ENCODE measurements at places on chromosomes 1 and 21.

- DNase-seq, result no peak
Observed at GRCh38 chr1:88982055-88982454, 10.4 kb downstream of the KYAT3 start.

- no peak for DNase-seq
Observed at GRCh38 chr21:41928621-41929220, 25.1 kb downstream of the C2CD2 start.

DNA sequence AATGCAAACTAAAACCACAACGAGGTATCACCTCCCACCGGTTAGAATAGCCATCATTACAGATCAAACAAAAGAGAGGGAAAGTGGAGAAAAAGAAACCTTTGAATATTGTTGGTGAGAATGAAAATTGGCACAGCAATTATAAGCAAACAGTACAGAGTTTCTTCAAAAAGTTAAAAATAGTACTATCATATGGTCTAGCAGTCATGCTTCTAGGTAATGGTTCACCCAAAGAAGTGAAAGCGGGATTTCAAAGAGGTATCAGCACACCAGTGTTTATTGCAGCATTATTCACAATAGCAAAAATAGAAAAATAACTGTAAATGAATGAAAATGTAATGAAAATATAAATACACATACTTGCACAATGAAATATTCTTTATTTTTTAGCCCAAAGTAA is 8.2 kb downstream of the OR2T10 start:
- no peak for DNase-seq

GRCh38 chr1:55159571-55159970 is 55.6 kb downstream of the USP24 start:
- no peak for DNase-seq

DNA sequence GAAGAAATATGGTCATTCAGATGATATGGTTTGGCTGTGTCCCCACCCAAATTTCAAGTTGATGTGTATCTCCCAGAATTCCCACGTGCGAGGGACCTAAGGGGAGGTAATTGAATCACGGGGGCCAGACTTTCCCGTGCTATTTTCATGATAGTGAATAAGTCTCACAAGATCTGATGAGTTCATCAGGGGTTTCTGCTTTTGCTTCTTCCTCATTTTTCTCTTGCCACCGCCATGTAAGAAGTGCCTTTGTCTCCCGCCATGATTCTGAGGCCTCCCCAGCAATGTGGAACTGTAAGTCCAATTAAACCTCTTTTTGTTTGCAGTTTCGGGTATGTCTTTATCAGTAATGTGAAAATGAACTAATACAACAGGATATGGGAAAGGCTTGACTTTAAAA is 1.4 kb upstream of the DPM3 start:
- DNase-seq, result no peak

- no peak for DNase-seq
Observed at GRCh38 chr1:193538680-193539079, 352.3 kb upstream of the B3GALT2 start.

DNA sequence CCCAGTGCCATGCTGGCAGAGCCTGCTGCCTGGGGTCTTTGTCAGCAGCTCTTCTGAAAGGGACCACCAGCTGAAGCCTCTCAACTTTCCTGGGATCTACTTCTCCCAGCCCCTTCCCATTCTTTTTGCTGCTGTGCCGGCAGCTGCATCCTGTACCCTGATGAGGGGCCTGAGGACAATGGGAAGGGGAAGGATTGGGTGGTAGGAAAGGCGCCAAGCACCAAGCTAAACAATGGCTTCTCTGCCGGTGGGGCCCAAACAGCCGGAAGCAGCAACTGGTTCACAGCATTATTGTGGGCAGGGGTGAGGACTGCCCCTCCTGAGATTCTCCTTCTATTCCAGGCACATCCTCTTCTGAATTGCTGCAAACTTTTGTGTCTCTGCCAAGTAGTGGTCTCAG is 5.0 kb upstream of the EFCAB14 start:
- no peak for DNase-seq

DNA sequence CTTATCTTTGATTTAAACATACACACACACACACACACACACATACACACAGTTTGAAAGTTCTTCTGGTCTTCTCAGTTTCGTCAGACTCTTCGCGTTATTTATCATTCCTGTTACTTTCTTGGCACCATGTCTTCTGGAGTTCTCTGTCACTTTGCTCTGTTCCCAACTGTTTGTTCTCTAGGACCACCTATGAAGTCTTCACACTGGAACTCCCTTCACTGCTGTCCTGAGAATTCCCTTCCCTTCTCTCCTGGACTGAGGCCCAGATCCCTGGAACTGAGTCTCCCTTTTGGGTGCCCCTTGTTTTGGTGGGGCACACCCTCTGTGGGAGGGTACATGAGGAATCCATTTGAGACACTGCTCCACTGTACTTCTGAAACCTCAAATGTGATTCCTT is 30.5 kb downstream of the ALG14 start:
- DNase-seq, result no peak

GRCh38 chr21:28832013-28832714 is 160.5 kb downstream of the LTN1 start:
- DNase-seq, result no peak

- DNase-seq, result no peak
Observed at GRCh38 chr1:194829492-194829891, 1643.1 kb upstream of the B3GALT2 start.

DNA sequence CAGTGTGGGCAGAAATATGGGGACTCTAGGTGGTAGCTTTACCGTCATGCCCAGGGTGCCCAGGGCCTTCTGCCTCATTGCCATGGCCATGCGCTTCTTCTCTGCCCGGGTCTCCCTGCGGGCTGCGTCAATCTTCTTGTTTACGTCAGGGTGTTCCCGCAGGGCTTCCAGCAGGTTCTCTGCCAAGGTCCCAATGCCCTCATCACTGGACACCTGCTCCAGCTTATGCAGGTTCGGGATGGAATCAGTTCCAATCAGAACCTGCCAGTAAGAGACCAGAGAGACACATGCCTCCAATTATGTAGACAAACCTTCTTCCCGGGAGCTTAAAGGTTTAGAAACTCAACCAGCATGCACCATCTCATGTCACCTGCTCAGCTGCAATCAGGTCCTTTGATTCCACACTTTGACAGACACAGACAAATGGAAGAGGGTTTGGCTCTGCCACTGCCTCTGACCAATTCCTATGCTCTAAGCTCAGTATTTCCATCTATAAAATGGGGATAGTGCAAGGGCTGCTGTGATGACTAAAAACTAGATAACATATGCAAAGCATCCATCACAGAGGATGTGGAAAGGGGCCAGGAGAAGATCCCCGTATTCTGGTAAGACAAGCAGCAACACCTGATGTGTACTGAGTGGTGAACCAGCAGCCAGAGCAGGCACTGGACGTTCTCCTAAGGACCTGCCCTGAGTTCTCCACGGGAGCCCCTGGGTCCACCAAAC is 121.2 kb downstream of the UBR4 start:
- no peak for DNase-seq

- no peak for DNase-seq
Observed at GRCh38 chr1:111903148-111903870, 86.2 kb downstream of the KCND3 start.

GRCh38 chr1:41454406-41454805 is 30.1 kb downstream of the EDN2 start:
- DNase-seq, result no peak

GRCh38 chr1:84303314-84303830 is 1.9 kb downstream of the SAMD13 start:
- no peak for DNase-seq

- no peak for DNase-seq
Observed at GRCh38 chr1:152034324-152034653, 2.5 kb downstream of the S100A11 start.

DNA sequence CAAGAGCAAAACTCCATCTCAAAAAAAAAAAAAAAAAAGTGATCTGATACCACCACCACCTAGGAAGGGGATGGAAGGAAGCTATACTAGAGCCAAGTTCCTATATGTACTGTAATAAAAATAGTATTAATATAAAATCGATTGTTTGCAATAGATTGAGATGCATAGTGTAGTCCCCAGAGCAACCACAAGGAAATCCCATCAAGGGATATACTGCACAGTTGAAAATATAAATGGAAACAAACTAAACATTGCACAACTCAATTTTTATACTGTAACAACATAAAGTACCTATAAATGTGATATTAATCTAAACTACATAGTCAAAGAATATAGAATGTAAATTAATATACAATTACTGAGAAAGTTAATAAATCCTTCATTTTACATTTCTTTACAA is 20.9 kb upstream of the PSMG1 start:
- no peak for DNase-seq

- DNase-seq, result no peak
Observed at GRCh38 chr1:230465691-230466090, 39.6 kb upstream of the PGBD5 start.

All from AG09309 (cell line).